GM13976 (cell line): ENCODE measurements at places on chromosomes 12 and 14.
A peak's percentile ranks its signal among the peaks of the same experiment; 100 is the strongest.

DNA sequence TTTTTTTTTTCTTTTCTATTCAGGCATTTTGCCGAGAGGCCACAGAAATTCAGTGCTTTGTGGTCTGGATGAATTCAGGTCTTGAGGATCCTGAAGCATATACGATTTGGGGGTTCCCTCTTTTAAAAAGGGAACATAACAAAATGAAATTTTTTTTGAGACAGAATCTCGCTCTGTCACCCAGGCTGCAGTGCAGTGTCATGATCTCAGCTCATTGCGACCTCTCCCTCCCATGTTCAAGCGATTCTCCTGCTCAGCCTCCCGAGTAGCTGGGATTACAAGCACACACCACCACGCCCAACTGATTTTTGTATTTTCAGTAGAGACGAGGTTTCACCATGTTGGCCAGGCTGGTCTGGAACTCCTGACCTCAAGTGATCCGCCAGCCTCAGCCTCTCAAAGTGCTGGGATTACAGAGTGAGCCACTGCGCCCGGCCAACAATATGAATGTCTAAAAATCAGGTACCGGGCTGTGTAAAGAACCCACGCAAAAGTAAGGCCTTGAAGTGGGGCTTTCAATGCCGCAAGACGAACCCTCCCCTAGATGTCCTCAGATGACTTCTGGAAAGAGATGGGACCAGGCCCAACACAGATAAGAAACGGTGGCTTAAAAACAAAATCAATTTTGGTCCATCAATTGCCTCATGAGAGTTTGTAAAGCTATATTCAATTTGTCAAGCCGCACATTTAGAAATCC is 30.0 kb downstream of the TESC start:
- no peak for DNase-seq

DNA sequence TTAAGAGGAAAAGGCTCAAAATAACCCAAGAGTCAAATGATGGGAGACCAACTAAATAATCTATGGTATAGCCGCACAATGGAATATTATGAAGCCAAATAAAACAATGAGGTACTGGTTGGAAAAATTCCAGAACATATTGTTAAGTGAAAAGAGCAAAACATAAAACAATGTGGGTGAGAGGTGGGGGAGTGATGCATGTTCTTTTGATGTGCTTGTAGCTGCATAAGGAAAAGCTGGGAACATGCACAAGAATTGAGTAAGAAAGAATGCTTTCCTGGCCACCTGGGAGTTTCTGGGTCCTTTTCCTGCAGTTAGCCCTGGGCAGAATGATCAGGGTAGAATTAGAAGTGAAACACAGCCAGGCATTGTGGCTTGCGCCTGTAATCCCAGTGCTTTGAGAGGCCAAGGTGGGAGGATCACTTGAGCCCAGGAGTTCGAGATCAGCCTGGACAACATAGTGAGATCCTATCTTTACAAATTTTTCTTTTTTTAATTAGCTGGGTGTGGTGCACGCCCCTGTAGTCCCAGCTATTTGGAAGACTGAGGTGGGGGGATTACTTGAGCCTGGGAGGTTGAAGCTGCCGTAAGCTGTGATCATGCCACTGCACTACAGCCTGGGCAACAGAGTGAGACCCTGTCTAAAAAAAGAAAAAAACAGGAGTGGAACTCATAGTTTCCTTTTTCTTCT is 7.9 kb downstream of the ABCB9 start:
- DNase-seq: no peak

- no peak for DNase-seq
These were observed 19.2 kb upstream of the TBX5 start for GRCh38 chr12:114425031-114425626.

DNA sequence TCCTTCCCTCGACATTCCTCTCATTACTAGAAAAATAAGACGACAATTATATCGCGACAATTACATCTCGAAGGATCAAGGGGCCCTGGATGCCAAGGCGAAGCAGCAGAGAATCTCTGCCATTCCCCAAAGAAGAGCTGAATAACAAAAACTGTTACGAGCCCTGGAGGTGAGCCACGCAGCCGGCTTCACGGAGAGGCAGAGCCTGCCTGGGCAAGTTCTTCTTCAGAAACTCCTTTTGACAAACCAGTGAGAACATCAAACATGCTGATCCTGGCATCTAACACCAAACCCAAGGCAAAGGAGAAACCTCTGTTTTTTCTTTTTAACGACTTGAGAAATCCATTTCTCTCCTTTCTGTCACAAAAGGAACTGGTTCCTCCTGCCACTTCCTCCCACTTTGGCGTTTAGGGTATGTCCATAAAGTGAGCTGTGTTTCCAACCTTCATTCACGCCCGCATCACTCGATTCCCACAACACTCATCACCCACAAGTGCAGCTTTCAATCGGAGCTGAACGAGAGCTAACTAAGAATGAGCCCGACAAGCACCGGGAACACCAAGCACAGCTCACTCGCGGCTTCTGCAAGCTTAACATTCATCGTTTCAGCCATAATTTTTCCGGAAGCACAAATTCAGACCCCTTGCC is 21.5 kb downstream of the CCDC88C start:
- no peak for DNase-seq

- no peak for DNase-seq
These were observed 472 bp downstream of the MBD6 start for GRCh38 chr12:57522887-57523705.

DNA sequence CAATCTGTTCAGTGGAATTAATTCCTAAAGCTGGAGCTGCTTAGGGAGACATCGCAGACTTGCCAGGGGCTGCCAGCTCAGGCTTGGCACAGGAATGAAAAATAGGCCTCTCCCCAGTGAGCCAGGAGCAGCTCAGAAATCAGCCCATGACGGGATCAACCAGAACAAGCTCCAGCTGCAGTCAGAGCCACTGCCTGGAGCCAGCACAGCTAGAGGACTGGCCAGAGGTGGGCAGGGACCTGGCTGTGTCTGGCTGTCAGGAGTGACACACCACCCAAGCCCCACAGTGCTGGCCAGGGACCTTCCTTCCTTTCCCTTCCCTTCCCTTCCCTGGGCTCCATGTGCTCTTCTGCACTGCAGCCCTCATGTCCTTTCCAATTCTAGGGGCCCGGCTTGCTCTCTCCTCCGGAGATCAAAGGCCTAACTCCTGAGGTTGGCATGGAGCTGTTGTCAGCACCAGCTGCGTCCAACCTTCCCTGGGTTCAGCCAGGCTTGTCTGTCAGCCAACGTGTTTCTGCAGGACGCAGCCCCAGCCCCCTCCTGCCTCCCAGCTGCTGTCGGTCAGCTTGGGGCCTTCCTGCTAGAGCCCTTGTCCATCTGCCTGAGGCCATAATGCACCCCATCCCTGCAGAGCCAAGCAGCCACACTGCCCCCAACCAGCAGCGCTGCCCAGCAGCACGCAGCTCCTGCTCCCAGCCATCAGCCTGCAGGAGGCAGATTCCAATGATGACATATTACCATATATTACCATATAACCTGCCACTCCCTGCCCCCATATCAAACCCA is 149.3 kb downstream of the CALM1 start:
- no peak for DNase-seq

DNA sequence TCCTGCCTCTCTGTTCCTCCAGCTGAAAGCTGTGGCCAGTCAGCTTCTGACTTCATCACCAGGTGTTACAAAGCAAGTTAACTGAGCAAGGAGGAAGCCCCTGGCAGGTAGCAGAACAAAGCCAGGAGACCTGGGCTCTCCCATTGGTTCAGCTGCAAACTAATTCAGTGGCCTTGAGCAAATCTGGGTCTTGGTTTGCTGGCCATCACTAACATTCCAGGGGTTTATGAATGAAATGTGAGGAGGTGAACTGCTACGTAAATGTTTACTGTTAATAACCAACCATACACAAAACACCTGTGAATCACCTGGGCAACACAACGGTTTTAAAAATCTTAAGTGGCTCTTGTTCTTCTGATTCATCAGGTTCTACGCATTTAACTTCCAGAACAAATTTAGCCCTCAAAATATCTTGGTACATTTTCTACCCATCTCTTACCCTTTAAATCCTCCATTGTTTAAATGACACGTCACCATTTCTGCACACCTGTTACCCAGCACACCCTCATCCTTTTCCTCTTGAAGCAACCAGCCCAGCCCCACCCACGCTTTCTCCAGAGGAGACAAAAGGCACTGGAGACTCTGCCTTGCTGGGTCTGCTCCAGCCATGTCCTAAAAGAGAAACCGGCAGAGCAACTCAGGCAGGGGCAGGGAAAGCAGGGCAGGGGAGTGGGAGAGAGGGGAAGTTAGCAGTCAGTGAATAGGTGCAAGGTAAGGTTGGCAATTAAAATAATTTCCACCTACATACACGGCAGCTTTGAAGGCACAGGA is 49.3 kb upstream of the TSPAN11 start:
- DNase-seq: no peak

GRCh38 chr12:129203456-129203855 is 350.2 kb downstream of the GLT1D1 start:
- no peak for DNase-seq

GRCh38 chr12:76586764-76587395 is 27.3 kb upstream of the OSBPL8 start:
- DNase-seq: peak; percentile 34

DNA sequence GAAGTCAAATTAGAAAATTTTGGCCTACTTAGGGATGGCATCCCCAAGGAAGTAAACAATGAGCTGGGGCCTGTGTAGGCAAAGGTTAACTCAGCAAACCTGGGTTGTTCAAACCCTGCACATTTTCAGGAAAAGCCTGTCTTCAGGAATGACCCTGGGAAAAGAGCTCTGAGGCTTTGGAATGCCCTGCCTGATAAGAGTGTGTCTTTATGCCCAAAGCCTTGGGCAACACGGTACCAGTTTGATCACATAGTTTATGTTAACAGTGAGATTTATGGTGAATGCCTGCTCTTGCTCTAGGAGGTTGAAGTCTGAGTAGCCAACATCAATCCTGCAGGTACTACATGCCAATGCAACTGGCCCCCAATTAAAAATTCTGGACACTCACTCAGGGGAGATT is 28.2 kb upstream of the STAB2 start:
- no peak for DNase-seq

- no peak for DNase-seq
These were observed 230.6 kb downstream of the KSR2 start for GRCh38 chr12:117738233-117738632.

- DNase-seq: no peak
These were observed 45.5 kb upstream of the RERGL start for GRCh38 chr12:18135509-18135908.

DNA sequence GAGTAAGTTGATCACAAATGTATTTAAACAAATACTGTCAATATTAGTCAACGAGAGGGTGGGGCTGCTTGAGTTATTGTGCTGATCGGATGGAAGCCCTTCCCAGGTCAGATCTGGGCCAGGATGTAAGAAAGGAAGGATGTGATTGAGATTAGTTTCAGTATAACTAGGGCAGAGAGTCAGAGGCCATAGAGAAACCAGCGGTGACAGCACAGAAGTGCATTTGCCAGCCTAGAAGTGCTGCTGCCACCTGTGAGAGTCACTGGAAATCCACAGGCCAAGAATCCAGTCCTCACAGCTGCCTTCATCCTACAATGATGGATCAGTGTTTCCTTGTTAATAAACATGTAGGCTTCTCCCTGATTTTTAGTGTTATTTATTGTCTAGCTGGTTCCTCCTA is 9.8 kb upstream of the FERMT2 start:
- DNase-seq: no peak

GRCh38 chr14:89400529-89400928 is 16.5 kb downstream of the FOXN3 start:
- DNase-seq: no peak
